ENCODE measurements at places on chromosomes 5 and 9.

- no peak for DNase-seq
Observed at GRCh38 chr5:140351609-140352334, 5.4 kb upstream of the HBEGF start.

DNA sequence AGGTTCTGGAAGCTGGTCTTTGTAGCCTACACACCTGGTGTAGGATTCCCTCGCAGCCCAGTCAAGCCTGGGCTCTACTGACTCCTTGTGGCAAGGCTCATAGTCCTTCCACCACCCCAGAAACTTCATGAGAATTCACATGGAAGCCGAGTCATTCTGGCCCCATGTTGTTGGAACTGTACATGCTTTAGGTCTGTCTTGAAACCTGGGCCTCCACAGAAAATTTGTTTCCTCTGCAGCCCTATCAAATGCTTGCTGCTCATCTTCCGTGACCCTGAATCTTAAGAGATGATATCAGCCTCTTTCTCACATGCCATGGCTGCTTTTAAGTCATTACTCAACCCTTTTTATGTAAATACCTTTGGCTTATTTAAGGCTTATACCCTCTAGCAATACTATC lies 113.4 kb upstream of the GRHPR start:
- no peak for DNase-seq

DNA sequence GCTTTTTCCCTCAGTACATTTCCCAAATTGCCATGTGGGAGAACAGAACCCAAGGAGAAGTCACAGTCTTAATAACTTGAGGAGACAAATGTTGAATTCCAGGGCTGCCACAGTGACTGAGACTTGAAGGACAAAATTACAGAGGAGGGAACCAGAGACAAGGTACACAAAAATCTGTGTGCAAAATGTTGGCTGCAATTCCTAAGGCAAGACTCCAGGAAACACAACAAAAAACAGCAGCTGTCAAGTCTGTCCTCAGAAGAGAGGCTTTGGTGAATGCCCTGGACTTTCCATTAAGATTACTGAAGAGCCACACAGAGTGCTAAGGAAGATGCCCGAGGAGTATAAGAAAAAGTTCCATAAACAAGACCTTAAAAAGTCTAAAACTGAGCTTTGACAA lies 21.1 kb downstream of the AP3B1 start:
- DNase-seq, result no peak

GRCh38 chr9:134525070-134525815 lies 116.4 kb upstream of the COL5A1 start:
- DNase-seq, result no peak
